A172 (cell line): ENCODE measurements at places on chromosomes 3 and 15. TPM values are rescaled to one million over a fixed set of nuclear protein-coding genes. Genes with fewer than 3 reads are reported as not detected.

Gene BBX
- 33.8 and 63.2 TPM in 2 replicates for total RNA-seq

- DNase-seq = no peak
Observed at GRCh38 chr3:10474847-10475246, 30.5 kb downstream of the ATP2B2 start.

Gene SAXO2
- total RNA-seq = 1.1 and 2.5 TPM in 2 replicates

GRCh38 chr3:180528843-180529242 is 73.1 kb upstream of the TTC14 start:
- no peak for DNase-seq

- no peak for DNase-seq
Observed at GRCh38 chr3:110362751-110363150, 708.9 kb upstream of the NECTIN3 start.

DNA sequence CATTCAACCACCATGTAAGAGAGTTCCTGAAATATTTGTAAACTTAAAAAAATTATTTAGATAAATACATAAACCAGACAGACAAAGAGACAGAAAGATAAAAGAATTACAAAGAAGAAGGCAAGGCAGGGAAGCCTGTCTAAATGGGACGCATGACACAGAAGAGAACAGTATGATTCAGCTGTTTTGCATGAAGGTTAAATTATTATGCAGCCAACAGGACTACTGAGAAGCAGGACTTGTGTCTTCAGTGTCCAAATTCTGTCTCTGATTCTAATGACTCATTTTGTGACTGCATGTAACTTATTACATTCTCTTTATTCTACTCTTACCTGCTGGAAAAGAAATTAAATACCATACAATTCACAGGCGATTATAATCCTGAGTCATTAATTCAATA is 340.4 kb upstream of the KCNMB2 start:
- DNase-seq = peak; percentile 5

DNA sequence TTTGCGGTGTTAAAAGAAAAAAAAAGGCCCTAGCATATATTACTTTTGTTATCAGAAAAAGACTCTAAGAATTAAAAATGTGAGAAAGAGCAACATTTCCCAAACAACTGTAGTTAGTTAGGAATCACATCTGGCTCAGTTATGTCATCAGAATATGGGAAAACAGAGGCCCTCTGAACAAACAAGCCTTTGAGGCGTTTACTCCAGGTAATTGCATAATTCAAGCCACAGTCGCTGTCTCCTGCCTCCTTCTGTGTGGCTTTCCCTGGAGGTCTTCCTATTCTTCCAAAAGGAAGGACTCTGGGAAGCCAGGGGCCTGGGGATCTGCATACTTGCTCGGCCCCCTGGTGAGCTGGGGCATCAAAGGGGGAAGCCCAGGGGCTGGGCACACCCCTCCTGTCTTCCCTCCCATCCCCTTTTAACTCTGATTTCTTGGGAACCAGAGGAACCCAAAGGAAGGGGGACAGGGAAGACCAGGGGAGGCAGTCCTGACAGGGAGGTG is 3.7 kb upstream of the FAM107A start:
- no peak for DNase-seq

- no peak for DNase-seq
Observed at GRCh38 chr15:25717457-25718168, 145.5 kb downstream of the ATP10A start.

DNA sequence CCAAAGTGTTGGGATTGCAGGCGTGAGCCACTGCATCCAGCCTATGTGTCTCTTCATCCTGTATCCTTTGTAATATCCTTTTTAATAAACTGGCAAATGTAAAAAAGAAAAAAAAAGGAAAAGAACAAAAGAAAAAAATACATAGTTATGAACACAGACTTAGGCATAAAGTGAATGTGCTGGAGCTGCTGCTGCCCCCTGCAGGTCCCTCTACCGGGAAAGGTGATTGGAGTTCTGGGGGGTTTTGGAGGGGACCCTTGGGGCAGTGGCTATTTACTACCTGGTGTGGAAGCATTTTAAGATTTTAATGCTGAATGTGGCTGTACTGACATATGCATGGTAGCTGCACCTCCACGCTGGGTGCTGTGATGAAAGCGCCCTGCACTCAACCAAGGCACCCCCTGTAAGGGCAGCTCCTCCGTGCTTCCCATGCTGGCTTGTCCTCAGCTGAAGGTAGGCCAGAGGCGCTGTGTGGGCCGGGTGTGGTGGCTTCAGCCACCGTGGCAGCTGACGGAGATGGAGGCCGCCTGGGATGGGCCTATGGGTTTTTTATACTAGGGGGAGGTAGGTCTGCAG is 49.9 kb downstream of the RPLP1 start:
- DNase-seq = no peak

DNA sequence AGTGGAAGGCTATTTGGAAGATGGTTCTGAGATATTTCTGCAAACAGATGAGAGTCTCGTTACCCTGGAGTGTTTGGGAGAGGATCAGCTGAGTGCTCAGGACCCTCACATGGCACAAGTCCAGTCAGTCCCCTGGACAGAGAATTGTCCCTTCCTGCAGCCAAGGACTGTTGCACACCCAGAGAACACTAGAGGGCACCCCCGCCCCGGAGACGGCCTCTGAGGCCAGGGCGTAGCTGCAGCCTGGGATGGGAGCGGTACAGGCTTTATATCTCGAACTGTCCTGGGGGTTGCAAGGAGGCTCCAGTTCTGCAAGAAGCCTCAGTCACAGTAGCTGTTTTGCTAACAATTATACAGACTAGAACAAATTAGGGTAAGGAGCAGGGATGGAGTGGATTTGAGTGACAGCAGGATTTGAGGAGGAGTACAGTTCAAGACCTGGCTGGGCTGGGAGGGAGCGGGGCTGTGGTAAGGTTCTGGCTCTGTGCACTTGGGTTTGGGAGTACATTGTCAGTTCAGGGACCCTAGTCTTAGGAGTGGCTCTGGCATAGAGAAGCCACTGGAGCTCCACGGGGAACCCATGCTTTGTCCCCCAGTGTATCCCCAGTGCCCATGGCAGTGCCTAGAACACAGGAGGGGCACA is 67.6 kb upstream of the HACD2 start:
- DNase-seq = peak; percentile 69

GRCh38 chr3:58104712-58105111 is 96.5 kb downstream of the FLNB start:
- DNase-seq = no peak

DNA sequence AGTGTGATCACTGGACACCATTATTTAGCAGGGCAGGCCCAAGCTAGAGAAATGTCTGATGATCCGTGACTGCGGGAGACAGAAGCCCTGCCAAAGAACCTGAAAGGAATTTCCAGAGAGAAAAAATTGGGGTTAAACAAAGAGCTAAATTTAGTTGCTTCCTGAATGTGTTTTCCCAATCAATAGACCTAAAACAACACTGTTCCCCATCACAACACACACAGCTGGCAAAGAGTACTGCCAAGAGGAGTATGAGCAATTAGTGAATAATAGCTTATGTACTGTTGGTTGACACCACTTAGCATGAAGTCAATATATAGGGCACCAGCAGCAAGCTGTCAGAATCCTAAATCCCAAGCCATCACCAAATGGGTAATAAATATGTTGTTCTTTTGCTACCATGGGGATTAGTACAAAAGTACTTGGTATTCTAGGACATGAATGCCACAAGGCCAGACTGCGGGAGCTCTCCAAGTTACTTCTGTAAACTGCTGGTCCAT is 35.7 kb downstream of the CLK3 start:
- no peak for DNase-seq

DNA sequence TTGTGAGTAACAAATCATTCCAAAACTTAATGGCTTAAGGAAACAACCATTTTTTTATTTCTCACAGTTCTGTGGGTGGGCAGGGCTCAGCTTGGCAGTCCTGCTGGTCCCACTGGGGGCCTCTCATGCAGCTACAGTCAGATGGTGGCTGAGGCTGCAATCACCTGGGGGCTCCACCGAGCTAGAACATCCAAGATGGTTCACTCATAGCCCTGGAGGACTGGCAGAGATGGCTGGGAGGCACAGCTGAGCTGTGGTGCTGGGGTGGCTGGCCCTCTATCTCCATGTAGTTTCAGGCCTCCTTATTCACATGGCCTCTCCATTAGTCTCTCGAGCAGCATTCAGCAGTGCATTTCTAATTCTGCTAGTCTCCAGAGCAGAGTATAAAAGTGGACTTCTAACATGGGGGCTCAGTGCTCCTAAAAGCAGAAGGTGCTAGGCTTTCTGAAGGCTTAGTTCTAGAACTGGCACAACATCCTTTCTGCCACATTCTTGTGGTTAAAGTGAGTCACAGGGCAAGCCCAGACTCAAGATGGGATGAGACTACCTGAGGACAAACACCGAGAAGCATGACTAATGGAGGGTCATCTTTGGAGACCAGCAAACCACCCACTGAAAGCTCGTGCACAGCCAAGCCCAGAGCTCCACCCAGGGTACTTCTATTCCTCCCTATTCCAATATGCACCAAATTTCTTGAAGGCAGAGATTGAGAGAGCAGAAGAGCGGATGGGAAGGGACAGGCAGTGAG is 6.3 kb downstream of the CAV3 start:
- DNase-seq = peak; percentile 99

DNA sequence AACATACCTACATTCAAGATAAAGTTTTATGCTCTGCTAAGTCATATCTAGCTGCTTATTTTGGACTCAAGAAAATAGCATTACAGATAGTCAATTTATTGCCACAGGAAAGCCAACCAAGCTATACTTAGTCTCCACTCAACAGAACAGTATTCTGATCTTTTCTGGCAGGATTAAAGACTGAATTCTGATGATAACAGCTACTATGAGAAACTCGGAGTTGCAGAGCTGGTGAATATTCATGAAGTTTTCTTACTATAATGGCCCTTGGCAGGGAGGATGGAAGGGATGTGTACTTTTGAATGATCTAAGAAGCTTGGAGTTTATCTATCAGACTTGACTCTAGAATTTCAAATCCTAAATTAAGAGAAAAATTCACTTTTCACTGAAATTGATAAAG is 237.7 kb downstream of the CTNNB1 start:
- DNase-seq = no peak

DNA sequence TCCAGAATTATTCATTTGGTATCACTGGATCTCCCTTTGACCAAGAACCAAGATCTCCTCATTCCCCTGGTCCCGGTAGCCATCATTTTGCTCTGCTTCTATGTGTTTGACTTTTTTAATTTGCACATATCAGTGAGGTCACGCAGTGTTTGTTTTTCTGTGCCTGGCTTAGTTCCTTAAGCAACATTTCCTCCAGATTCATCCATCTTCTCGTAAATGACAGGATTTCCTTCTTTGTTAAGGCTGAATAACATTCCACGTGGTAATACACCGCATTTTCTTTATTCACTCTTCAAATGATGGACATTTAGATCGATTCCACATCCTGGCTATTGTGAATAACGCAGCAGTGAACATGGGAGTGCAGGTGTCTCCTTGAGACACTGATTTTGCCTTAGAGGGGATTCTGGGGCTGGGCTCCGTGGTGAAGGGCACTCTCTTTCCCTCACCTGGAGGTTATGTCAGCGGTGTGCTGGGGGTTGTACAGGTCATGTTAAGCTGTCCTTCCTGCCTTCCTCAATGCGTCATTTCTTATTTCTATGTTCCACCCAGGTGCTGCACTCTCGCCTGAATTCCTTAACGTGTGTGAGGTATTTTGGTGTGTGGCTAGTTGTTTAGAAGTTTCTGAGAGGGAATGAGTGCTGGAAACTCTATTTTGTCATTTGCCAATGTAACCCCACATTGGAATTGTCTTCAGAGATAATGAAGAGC is 212.2 kb downstream of the LPP start:
- DNase-seq = no peak

Gene UNC13C
- not detected in 2 replicates for total RNA-seq

- DNase-seq = peak; percentile 36
Observed at GRCh38 chr3:111392894-111393398, 149.1 kb upstream of the CD96 start.

DNA sequence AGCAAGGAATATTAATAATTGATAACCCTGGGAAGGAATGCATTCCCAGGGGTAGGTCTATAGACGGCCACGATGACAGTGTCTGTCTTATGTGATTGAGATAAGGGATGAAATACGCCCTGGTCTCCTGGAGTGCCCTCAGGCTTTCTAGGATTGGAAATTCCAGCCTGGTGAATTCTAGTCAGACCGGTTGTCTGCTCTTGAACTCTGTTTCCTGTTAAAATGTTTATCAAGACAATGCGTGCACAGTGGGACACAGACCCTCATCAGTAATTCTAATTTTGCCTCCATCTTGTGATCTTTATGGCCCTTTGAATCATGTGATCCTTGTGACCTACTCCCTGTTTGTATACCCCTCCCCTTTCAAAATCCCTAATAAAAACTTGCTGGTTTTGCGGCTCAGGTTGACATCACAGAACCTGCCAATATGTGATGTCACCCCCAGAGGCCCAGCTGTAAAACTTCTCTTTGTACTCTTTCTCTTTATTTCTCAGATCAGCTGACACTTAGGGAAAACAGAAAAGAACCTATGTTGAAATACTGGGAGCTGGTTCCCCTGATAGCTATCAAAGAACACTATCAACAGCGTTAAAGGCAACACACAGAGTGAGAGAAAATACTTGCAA is 183.3 kb downstream of the PDE8A start:
- DNase-seq = no peak

GRCh38 chr15:63453186-63453905 is 51.0 kb upstream of the USP3 start:
- no peak for DNase-seq

Gene PLAAT1
- 7.5 and 29.3 TPM in 2 replicates for total RNA-seq

DNA sequence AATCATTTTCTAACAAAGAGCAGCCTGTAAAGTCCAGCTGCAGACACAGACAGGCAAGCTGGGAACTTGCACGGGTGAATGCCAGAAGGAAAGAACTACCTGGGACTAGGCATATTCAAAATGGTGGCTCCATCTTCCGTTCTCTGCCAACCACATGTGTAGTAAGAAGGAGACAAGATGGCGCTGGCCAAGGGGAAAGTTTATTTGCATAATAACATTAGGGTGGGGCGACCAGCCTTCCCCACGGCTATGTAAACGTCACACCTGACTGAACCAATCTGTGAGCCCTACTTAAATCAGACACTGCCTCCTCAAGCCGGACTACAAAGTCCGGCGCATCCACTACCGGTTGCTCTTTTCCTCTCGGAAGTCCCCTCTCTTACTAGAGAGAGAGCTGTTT is 130.8 kb downstream of the SNRK start:
- DNase-seq = no peak

Gene CYP8B1
- not detected in 2 replicates for total RNA-seq

DNA sequence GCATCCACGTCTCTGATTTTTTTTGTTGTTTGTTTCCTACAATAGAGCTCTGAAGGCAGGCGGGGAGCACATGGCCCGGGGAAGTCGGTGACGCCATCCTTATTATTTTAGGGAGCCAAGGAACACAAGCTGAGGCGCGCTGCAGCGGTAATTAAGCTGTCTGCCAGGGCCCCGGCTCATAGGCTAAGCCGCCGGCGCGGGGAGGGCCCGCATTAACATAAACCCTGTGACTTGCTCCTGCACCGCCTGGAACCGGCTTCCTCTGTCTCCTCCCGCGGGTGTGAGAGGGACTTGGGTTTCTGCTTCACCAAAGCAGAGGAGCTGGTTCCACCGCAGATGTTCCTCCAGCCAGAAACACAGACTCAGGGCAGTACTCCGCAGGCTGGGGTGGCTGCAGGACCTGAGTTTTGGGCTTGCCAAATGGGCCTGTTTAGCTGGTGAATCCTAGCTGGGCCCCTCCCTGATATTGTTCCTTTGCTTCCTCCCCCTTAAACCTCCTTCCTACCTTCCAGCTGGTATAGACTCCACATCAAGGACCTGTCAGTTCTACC is 25.3 kb downstream of the ANP32A start:
- peak; percentile 26 for DNase-seq

- DNase-seq = peak; percentile 19
Observed at GRCh38 chr15:96053031-96053780, 277.3 kb upstream of the NR2F2 start.

GRCh38 chr3:5186858-5187155 is 700 bp upstream of the EDEM1 start:
- no peak for DNase-seq
